ENCODE measurements at places on chromosomes 2 and 18.

GRCh38 chr2:24577481-24577880 lies 86.4 kb downstream of the NCOA1 start:
- DNase-seq: no peak

GRCh38 chr2:66699793-66700676 lies 265.1 kb downstream of the MEIS1 start:
- DNase-seq: no peak

DNA sequence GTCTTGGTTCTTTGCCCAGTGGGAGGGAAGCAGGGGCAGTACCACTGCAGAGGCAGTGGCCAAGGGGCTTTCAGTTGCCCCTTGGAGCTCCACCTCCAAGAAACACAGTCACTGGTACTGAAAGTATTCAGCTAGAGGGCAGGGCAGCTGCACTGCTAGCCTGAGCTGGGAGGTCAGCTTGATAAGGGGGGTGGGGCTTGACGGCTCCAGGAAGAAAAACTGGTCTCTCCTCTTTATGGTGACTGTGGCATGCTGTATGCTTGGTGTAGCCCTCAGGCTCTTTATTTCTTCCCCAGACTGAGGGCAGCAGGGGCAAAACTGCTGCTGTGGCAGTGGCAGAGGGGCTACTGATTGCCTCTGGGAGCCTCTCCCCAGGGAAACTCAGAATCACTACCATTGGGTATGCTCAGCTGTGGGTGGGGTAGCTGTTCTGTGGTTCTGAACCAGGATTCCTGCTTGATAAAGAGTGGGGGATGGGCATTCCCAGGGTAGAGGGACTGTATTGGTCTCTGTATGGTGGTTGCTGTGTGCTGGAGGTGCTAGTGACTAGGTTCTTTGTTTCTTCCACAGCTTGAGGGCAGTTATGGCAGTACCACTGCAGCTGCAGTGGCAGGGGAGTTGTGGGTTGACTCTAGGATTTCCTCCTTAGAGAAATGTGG lies 134.6 kb upstream of the SCN7A start:
- DNase-seq: no peak

GRCh38 chr2:99851089-99851488 lies 291.3 kb downstream of the AFF3 start:
- no peak for DNase-seq

GRCh38 chr2:166418853-166419615 lies 43.3 kb upstream of the SCN9A start:
- DNase-seq: no peak

DNA sequence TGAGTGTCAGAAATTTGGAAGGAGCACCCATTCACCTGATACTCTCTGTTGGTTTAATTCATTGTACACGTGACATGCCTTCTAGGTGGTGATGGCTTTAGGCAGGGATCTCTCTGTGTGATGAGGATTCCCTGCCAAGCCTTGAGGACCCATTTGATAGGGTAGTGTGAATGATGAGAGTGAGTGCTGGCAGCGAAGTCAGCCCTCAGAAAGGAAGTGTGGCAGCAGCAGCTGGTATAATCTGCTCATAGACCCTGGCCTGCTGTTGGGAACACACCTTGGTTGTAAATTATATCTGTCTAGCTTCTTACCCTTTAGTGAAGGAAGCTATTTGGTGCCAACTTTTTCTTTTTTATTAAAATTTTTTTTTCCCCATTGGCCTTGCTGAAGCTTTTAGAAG lies 164.5 kb downstream of the HAUS1 start:
- no peak for DNase-seq

GRCh38 chr18:63146828-63147409 lies 172.7 kb downstream of the BCL2 start:
- DNase-seq: no peak

- no peak for DNase-seq
Measured at GRCh38 chr2:162433491-162433890, 89.6 kb downstream of the GCA start.

GRCh38 chr2:132522901-132523300 lies 106.3 kb downstream of the GPR39 start:
- no peak for DNase-seq

GRCh38 chr18:58470292-58470691 lies 158.6 kb downstream of the ALPK2 start:
- no peak for DNase-seq

DNA sequence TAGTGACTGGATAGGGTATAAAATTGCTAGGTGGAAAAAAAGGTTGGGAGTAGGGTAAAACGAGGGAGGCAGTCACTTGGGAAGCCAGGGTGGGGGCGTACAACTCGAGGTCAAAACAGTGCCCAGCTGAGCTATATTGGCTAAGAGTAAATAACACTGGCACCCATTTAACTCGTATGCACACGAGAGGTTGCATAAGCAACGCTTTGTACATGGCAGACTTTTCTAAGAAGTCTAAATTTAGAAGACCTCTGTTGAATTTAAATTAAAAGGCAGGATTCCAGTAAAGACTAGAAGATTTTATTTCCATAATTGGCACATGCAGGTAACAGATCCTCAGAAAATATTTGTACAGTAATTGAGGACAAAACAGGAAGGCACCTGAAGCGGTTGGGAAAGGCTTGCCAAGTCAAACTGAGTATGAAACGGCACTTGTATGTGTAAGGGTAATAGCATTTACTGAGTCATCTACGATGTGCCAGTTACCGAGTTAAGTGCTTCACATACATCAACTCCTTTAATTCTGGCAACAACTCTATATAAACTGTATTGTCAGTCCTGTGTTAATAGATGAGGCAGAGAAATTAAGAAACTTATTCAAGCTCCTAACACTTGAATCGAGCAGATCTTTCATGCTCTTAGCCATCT lies 1.4 kb upstream of the MALT1 start:
- DNase-seq: no peak

DNA sequence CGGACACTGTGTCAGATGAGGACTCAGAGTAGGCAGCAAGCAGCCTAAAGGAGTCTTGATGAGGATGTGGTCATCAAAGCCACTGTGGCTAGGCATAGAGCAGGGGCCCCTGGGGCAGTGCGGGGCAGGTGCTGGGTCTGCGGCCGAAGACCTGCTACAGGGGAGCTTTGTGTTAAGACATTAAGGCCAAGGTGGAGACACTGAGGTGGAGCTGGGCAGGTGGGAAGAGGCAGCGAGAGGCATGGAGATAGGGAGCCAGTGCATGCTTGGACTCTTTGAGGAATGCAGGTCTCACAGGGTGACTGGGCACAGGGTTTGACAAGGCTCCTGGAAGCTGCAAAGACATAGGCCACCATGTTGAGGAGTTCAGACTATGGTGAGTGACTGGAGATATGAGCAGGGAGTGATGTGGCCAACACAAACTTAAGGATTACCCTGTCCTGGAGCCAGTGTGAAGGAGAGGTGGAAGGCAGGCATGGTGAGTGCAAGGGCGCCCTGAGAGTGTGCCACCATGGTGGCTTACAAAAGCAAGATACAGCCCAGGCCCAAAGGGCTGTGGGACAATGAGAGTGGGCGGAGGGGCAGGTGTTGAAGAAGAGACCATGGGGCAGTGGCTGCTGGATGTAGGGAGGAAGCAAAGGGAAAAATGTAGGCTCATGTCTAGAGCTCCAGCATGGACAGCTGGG lies 450.9 kb upstream of the HS6ST1 start:
- no peak for DNase-seq

DNA sequence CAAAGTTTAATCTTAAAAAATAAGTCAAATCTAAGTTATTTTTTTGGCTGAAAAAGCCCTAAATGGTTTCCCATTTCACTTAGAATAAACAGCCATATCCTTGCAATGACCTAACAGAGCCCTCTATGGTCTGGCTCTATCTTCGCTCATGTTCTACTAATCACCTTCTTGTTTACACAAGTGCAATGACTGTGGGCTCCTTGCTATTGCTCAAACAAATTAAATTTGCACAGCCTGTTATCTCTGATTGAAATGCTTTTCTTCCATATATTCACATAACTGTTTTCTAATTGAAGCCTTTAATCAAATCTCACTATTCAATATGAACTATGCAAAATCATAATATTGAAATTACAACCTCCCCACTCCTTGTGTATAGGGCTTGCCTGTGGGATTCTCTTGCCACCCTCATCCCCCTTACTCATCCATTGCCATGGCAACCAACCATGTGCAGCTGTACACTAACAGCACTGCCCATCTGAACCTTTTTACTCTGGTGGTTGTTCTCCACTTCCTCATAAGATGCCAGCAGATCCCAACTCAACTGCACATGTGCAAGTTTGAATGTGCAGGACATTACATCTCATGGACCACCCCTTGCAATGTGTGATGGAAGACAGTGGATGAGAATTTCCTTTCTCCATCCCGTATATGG lies 1083.2 kb downstream of the SOCS6 start:
- no peak for DNase-seq

GRCh38 chr2:239727776-239728600 lies 297.2 kb downstream of the NDUFA10 start:
- peak; percentile 46 for DNase-seq

DNA sequence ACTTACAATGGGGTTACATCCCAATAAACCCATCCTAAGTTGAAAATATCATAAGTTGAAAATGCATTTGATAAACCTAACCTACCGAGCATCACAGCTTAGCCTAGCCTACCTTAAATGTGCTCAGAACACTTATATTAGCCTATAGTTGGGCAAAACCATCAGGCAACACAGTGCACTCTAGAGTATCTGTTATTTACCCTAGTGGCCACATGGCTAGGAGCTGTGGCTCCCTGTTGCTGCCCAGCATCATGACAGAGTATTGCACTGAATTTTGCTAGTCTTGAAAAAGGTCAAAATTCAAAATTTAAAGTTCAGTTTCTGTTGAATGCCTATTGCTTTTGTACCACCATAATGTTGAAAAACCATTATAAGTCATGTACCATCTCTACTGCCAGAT lies 482.7 kb upstream of the ZEB2 start:
- no peak for DNase-seq

GRCh38 chr2:233708942-233709341 lies 3.8 kb upstream of the UGT1A5 start:
- no peak for DNase-seq

- DNase-seq: no peak
Measured at GRCh38 chr2:200184748-200185627, 121.5 kb upstream of the SPATS2L start.

DNA sequence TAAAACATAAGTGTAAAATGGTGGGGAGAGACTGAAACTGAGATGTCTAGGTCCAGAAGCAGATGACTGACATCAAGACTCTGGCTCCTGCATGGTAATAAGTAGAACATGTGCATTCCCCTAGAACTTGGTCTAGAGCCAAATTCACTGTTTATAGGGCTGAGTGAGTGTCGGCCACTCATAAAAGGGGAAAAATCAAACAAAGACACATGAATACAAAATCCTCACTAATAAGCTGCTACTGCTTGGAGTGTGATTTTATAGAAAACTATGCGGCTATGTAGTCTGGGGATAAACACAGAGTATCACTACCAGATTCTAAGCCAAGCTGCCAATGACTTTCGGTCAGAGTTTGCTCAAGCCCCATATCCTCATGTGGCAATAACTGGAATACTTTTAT lies 1080.8 kb upstream of the DDX18 start:
- DNase-seq: no peak

GRCh38 chr2:7011356-7012083 lies 94.3 kb downstream of the RNF144A start:
- no peak for DNase-seq

- no peak for DNase-seq
Measured at GRCh38 chr2:172248785-172249187, 146.1 kb upstream of the DLX2 start.

- DNase-seq: peak; percentile 61
Measured at GRCh38 chr2:85743304-85743978, 10.3 kb upstream of the ATOH8 start.

- no peak for DNase-seq
Measured at GRCh38 chr2:101842471-101842870, 145.0 kb downstream of the MAP4K4 start.

DNA sequence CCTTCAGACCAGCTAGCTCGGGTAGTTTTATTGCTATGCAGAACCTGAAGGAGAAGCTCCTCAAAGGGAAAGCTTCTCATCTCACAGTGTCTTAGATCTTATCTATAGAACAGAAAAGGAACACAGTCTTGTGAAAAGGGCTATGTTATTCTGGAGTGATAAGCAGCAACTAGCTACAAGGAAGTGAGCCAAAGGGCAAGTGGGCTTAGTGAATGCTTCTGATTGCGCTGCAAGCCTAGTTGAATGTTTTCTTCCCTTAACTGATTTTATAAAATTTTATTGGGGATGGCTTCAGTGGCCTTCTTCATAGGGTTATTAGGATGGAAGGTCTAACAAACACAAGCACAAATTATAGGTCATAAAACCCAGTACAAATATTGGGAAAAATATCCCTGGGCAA lies 400.1 kb downstream of the PARD3B start:
- no peak for DNase-seq

Measured in head of caudate nucleus (tissue), 42 donors.